Upper lobe of left lung (tissue), 6 donors: ENCODE measurements at places on chromosomes 11 and 22.
A peak's percentile ranks its signal among the peaks of the same experiment; 100 is the strongest.

GRCh38 chr11:124801636-124802312 is 1.6 kb upstream of the MSANTD2 start:
- H3K36me3 ChIP-seq, result peaks cover 4% of the 10 kb centered on the region
- no peak for DNase-seq
- H3K27me3 ChIP-seq, result no peaks in the 10 kb centered on the region
- H3K4me3 ChIP-seq, result no peak overlapping the region
- H3K4me1 ChIP-seq, result peaks cover 31% of the 10 kb centered on the region

- no peaks in the 10 kb centered on the region for H3K36me3 ChIP-seq
- no peak overlapping the region for H3K27ac ChIP-seq
- H3K4me3 ChIP-seq, result no peak overlapping the region
Observed at GRCh38 chr11:199004-199581, 6.2 kb downstream of the SCGB1C1 start.

DNA sequence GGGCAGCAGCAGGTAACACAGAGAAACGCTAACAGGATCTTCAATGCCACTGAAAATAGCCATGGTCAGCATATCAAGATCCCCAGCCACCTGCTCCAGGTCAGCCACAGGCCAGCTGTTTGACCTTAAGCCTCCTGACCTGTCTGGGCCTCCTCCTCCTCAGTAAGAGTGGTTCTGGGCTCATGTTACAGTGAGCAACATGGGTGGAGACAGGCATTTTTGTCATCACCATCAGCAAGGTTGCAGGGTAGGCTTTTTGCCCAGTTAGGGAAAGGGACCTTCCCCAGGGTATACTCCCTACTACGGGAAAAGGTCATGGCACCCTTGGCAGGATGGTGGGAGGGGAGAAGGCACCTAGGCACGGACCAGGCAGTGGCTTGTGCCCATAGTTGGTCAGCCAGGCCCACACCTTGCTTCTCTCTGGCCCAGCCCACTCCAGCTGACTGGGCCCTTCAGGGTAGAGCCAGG is 131.8 kb upstream of the PARVA start:
- no peaks in the 10 kb centered on the region for H3K36me3 ChIP-seq
- no peaks in the 10 kb centered on the region for H3K27me3 ChIP-seq
- H3K4me1 ChIP-seq, result peaks cover 39% of the 10 kb centered on the region
- H3K27ac ChIP-seq, result peak overlapping the region; percentile 30

DNA sequence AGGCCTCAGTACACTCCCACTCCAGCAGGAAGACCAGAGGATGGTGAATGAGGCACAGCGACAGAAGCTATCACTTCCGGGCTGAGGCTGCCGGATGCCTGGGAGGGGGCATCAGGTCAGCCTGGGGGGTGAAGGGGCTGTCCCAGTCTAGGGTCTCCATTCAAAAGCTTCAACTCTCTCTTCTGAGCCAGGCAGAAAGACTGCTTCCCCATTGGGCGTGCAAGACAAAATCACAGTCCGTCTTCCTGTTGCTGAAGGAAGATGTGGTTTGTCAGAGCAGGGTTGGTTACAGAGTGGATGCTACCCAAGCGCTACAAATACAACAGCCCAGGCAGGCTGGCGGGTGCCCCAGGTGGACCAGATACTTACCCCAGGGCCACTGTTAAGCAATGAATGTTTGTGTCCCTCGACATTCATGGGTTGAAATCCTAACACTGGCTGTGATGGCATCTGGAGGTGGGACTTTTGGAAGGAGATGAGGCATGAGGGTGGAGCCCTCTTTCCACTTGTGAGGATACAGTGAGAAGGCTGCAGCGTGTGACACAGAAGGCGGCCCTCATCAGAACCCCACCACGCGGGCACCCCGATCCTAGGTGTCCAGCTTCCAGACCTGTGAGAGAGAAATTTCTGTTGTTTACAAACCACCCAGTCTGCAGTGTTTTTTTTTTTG is 12.0 kb downstream of the UPK3A start:
- no peak for DNase-seq
- H3K4me3 ChIP-seq, result no peak overlapping the region
- no peaks in the 10 kb centered on the region for H3K36me3 ChIP-seq
- no peaks in the 10 kb centered on the region for H3K27me3 ChIP-seq
- H3K4me1 ChIP-seq, result no peaks in the 10 kb centered on the region

DNA sequence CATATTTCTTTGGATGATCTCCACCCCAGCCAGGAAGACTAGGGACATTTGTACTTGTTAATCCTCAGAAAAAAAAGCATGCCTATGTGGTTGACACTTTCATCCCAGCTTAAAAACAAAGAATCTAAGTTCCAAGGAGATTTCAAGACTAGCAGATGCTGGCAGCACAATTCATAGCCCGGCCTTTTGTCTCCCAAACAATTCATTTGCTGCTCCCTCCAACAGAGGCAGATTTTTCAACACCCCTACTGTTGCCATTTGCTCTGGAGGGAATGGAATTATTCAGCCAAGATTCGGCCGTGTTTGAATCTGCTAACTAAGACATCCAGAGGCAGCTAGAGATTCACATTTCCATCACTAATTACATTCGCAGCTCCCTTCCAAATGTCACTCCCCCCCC is 15.3 kb downstream of the P2RX3 start:
- H3K27me3 ChIP-seq, result no peaks in the 10 kb centered on the region
- no peaks in the 10 kb centered on the region for H3K36me3 ChIP-seq
- no peak overlapping the region for H3K27ac ChIP-seq
- H3K4me1 ChIP-seq, result peaks cover 5% of the 10 kb centered on the region
- no peak for DNase-seq

- H3K4me3 ChIP-seq, result no peak overlapping the region
- no peaks in the 10 kb centered on the region for H3K36me3 ChIP-seq
- H3K4me1 ChIP-seq, result peaks cover 6% of the 10 kb centered on the region
- DNase-seq, result peak; percentile 75
- no peaks in the 10 kb centered on the region for H3K27me3 ChIP-seq
Observed at GRCh38 chr11:36744375-36745168, 146.5 kb upstream of the RAG2 start.

GRCh38 chr11:99884750-99885149 is 802.3 kb upstream of the ARHGAP42 start:
- no peak for DNase-seq
- no peaks in the 10 kb centered on the region for H3K4me1 ChIP-seq
- H3K36me3 ChIP-seq, result no peaks in the 10 kb centered on the region

DNA sequence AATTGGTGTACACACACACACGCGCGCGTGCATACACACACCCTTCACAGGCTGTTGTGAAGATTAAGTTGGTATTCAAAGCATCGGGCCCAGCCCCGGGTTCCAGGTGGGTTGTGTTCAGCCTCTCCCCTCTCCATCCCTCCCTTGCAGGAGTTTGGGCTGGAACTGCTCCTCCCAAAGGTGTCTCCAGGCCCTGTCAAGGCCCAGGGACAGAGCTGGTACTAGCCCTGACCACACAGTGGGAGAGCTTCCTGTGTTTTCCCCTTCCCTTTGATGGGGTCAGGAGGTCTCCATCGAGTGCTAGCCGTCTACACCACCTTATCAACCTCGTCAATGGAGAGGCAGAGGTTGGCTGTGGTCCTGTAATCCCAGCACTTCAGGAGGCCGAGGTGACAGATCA is 36.5 kb upstream of the CSNK1E start:
- no peak overlapping the region for H3K4me3 ChIP-seq
- no peaks in the 10 kb centered on the region for H3K27me3 ChIP-seq
- no peak for DNase-seq
- peaks cover 6% of the 10 kb centered on the region for H3K4me1 ChIP-seq

DNA sequence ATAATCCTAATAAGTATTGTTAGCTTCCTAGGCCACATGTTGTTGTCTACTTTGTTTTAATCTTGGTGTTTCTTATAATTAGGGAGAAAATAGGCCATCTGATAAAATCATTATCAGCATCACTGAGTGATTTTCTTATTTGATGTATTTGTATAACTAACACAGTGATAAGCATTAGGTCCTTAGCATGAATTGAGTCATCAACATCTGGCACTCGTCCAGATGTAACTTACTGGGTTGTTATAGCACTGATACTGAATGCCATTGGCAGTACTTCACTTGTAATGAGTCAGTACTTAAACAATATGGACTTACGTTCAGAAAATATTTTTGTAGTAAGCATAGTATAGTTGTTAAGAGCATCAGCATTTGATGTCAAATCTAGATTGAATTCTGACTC is 16.2 kb downstream of the API5 start:
- no peak overlapping the region for H3K27ac ChIP-seq
- no peaks in the 10 kb centered on the region for H3K4me1 ChIP-seq

GRCh38 chr11:66002648-66003225 is 434 bp downstream of the BANF1 start:
- peaks cover 24% of the 10 kb centered on the region for H3K4me1 ChIP-seq
- DNase-seq, result peak; percentile 61
- peak overlapping the region; percentile 91 for H3K27ac ChIP-seq
- H3K27me3 ChIP-seq, result no peaks in the 10 kb centered on the region

DNA sequence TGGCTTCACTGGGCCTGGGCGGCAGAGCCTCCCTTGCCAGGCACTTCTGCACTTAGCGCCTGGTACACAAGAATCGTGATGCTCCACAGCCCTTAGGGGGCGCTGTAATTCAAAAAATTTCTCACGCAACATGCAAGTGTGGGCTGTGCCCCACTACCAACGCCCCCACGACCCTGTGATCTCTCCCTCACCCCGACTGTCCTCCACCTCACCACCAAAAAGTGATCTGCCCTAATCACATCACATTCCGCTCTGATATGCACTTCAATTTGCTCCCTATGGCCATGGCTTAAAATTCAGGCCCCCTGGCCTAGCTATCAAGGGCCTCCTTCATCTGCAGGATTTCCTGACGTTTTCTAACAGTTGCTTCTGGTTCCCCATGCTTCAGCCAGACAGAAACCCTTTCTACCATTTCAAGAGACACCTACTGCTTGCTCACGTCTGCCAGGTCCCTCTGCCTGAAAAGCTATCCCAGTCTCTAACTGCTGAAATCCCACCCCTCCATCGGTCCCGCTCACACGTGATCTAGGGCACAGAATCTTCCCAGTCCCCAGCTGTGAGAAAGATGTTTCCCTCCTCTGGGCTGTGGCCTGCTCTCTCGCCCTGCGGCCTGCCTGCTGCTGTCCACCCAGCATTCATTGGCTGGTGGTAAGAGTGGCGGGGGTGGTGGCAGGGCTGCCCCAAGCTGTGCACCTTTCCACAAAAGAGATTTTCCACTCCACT is 27.9 kb upstream of the LRRC32 start:
- no peak for DNase-seq
- H3K27ac ChIP-seq, result no peak overlapping the region
- no peak overlapping the region for H3K4me3 ChIP-seq
- H3K36me3 ChIP-seq, result no peaks in the 10 kb centered on the region

DNA sequence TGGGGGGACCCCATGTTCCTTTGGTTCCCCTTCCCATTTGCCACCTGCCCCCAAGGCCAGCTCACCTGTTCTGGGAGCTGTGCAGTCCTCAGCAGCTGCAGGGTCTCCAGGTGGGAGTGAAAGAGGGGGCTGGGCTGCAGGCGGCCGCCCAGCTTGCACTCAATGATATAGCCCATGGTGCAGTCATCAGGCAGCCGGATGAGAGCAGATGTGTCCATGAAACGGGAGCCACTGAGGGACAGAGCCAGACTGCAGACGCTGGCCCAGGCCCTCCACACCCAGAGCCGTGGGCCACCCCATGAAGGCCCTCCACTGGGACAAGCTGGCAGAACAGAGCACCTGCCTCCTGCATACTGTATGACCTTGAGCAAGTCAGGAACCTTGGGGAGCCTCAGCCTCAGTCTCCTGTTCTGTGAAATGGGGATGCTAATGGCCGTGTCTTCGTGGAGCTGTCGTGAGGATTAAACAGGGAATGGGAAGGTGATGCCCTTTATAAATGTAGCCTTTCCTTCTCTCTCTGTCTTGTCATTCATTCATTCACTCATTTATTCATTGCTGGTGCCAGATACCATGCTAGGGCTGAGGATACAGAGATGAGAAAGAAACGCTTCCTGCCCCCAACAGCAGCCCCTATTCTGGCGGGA is 11.6 kb downstream of the MFNG start:
- peaks cover 12% of the 10 kb centered on the region for H3K36me3 ChIP-seq
- no peak for DNase-seq
- no peaks in the 10 kb centered on the region for H3K4me1 ChIP-seq
- no peaks in the 10 kb centered on the region for H3K27me3 ChIP-seq
- no peak overlapping the region for H3K27ac ChIP-seq

DNA sequence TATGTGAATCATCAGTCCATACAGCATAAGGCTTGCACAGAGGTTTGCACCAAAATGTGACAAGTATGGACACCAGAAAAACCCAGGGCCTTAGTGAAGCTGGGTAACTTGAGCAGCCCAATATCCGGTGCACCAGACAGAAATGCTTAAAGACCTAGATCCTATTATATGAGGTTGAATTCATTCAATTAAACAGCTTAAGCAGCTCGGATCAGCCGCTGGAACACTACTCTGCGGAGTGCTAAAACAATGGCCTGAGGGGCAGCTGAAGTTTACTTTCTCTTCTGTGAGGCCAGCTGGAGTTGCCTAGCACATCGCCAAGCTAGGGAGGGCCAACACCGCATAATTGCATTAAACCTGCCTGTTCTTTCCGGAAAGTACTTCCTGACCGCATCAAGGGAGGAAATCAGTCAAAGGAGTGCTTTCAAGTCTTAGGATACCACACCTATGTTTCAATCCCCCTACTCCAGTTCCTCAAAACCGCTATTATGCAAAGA is 17.0 kb upstream of the FAM181B start:
- no peaks in the 10 kb centered on the region for H3K36me3 ChIP-seq
- no peak overlapping the region for H3K4me3 ChIP-seq
- H3K27me3 ChIP-seq, result no peaks in the 10 kb centered on the region
- DNase-seq, result no peak
- no peaks in the 10 kb centered on the region for H3K4me1 ChIP-seq
- H3K27ac ChIP-seq, result no peak overlapping the region

DNA sequence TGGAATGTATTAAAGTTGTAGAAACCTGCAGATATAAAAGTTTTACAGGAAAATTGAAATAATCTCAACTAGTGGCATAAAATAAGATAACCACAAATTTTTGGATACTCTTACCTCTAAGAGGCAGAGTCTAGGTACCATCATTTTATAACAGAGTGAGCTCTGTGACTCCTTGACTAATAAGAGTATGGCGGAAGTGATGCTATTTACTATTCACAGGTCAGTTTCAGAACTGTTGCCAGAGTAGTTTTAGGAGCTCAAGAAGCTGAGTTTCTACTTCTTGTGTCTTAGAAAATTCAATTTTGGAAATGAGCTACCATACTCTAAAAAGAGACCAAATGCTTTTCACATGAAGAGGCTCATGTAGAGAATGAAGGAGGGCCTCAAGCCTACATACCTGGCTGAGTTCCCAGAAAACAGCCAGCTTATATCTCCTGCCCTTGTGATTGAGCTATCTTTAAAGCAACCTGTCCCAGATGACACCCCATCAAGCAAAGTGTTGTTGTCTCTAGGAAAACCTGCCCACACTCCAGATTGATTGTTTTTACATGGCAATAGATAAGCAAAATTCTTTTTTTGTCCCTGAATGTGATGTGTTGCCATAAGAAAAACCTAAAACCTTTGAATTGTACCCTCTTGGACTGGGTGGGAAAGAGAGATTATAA is 712.8 kb upstream of the CNTN5 start:
- H3K36me3 ChIP-seq, result no peaks in the 10 kb centered on the region
- no peak overlapping the region for H3K27ac ChIP-seq
- no peaks in the 10 kb centered on the region for H3K4me1 ChIP-seq

DNA sequence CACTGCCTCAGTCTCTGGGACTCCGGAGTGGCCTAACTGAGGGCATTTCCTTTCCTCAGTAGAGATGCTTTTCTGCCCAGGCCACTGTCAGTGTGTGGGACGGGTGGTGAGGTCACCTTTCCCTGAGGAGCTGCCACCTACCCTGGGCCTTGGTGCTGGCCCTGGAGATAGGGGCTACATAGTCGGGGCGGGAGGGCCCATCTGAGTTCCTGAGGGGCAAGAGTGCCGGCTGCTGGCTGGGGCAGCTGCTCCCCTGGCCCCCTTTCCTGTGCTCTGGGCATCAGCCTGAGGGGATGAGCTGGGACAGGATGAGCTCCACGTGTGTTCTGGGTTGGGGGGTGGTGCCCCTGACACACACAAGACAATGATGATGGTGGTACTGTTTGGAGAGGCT is 5.4 kb downstream of the KCNC1 start:
- H3K4me3 ChIP-seq, result no peak overlapping the region
- H3K4me1 ChIP-seq, result peaks cover 10% of the 10 kb centered on the region
- H3K27ac ChIP-seq, result no peak overlapping the region
- H3K27me3 ChIP-seq, result no peaks in the 10 kb centered on the region
